Stimulated activated CD4-positive, alpha-beta T cell treated with anti-CD3 and anti-CD28 coated beads, Interleukin-1b, Interleukin-23, amount 100 ng/mL, for 24 hours (primary cell): ENCODE measurements at places on chromosomes 7 and 10.

DNA sequence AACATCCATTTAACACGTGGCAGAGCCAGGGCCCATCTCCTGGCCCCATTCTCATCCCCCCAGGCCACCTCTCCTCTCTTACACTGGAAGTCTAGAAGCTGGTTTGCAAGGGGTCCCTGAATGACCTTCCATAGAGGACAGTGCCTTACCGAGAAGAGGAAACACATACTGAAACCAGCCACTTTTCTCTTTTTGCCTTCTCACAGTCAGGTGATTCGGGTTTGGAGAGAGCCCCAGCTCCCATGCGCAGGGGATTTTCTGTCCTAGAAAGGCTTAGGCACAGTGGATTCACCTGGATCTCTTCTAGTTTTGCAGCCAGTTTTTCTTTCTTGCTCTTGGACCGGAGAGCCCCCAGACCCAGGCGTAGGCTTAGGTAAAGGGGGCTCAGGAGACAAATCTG is 334.1 kb upstream of the C7orf33 start:
- no peak for DNase-seq

GRCh38 chr7:69276011-69276729 is 322.1 kb upstream of the AUTS2 start:
- no peak for DNase-seq

GRCh38 chr7:83053965-83054364 is 108.7 kb downstream of the PCLO start:
- DNase-seq: no peak

- DNase-seq: no peak
Measured at GRCh38 chr7:82729172-82730030, 285.8 kb upstream of the CACNA2D1 start.

- no peak for DNase-seq
Measured at GRCh38 chr7:20895563-20895962, 108.9 kb upstream of the SP8 start.

- DNase-seq: no peak
Measured at GRCh38 chr10:62578301-62578700, 204.1 kb downstream of the ZNF365 start.

DNA sequence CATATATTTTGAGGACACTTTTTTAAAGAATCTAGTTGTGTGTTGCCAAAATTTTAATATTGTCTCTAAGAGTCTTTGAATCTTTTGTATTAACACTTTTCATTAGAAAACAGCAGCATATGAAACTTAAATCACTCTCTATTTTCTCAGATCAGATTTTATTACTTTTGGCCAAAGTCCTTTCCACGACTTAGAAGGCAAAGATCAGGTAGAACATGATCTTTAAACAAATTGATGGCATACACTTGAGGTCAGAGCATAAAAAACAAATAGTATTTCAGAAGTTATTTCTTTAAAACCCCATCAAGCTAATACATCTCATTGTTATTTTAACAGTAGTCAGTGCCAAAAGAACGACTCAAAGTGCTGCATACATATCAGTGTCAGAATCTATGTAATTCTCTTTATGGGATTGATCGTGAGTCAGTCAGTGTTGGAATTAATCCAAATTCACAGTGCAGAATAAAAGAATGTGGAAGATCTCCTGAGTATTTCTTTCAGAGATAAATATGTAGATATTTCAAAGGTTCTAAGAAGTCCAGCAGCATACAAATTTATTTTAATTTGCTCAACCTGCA is 9.6 kb upstream of the AGMO start:
- DNase-seq: no peak

DNA sequence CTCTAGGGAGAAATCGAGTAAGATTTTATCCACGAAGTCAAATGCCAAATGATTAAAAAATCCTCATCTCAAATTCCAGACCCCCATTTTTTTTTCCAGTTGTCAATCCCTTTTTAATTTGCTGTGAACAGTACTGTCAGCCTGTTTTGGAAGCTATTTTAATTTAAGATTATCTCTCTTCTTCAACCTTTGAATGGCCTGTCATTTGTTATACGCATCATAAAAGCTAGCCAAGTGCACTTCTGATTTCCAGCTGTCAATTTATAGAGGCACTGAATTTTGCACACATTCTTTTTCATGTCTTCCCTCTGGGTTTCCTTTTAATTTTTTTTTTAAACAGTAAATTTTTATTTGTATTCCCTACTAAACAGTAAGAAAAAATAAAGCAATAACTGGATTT is 336.4 kb upstream of the HGF start:
- no peak for DNase-seq

DNA sequence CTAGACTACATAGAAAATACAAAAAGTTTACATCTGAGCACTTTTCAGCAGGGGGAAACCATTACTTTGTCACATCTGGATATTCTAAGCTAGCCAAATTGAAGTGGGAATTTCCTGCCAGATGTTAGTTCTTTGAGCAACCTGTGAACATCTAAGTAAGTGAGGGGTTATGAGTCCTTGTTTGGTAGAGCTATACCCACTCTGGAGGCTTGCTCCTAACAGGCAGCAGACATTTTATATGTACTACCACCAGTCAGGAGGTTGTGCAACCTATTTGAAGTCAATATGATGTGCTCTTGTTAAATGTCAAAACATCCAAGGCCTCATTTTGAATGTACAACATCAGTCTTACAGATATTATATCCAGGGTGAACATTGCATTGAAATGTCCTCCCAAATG is 143.3 kb upstream of the KAT6B start:
- DNase-seq: no peak

DNA sequence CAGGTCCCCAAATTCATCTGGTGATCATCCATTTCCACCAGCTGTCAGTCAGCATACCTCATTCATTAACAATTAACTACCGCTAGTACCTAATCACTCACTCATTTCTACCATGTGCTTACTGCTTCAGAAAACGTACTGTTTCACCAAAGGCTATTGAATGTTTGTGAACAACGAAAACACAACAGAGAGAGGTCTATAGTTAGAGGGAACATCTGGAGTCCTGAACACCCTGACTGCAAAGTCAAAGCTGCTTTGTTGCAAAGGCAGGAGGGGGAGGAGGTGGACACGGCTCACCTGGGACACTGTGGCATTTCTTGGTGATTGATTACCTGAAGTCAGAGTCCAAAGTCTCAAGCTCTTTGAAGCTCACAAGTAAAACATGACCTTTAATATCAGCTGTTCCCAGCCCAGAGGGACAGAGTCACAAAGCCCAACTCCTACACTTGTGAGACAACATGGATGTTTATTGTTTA is 342.3 kb upstream of the ADARB2 start:
- DNase-seq: no peak

DNA sequence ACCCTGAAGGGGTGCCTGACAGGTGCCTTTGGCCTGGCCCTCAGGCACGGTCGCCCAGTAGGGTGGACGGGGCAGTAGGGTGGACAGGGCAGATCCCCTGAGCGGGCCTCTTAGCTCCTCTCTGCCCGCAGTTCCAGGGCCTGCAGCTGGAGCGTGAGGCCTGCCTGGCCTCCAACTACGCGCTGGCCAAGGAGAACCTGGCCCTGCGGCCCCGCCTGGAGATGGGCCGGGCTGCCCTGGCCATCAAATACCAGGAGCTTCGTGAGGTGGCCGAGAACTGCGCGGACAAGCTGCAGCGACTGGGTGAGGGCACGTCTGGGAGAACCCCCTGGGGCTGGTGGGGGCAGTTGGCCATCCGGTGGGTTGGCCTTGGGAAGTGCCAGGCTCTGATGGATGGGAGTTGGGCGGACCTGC is 1.7 kb downstream of the VPS37D start:
- no peak for DNase-seq

DNA sequence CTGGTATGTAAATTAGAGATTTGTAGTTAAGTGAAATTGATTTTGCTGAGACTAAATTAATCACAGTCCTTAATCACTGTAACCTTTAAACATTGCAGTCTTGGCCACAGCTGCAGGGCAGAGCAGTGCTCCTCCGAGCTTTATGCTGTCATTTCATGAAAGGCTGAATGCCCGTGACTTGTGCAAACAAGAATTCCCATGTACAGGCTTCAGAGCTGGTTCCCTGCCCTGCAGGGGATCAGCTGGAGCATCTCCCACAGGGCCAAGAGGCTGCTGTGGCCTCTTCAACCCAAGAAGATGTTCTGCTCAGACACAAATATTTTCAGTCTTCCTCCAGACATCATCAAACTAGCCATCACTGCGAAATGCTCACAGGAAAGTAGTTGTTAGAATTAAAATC is 419.1 kb downstream of the AUTS2 start:
- DNase-seq: no peak

- no peak for DNase-seq
Measured at GRCh38 chr7:22425361-22425760, 68.4 kb upstream of the RAPGEF5 start.

DNA sequence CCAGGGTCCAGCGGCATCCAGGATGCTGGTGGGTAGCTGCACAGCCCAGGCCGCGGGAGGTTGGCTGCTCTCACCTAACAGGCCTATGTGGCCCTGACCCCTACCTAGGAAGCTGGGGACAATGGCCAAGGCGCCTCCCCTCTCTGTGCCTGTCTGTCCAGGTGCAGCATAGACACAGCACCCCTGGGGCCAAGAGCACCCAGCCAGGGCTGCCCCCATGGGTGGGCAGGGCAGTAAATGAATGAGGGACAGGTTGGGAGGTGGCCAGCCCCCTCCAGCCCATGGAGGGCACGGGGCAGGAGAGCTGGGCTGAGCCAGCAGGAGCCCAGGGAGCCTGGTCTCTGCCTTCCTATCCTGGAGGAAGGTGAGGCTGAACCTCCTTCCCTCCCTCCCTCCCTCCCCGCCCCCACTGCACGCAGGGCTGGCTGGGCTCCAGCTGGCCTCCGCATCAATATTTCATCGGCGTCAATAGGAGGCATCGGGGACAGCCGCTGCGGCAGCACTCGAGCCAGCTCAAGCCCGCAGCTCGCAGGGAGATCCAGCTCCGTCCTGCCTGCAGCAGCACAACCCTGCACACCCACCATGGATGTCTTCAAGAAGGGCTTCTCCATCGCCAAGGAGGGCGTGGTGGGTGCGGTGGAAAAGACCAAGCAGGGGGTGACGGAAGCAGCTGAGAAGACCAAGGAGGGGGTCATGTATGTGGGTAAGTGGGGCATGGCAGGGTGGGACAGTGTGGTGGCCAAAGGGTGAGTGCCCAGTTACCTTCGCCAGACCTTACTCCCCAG is at the start of gene SNCG:
Gene SNCG (plus strand): TSS at position 484 of the 785 bp plus-strand sequence. CDS start 99 bp downstream, at position 583.
- DNase-seq: no peak

DNA sequence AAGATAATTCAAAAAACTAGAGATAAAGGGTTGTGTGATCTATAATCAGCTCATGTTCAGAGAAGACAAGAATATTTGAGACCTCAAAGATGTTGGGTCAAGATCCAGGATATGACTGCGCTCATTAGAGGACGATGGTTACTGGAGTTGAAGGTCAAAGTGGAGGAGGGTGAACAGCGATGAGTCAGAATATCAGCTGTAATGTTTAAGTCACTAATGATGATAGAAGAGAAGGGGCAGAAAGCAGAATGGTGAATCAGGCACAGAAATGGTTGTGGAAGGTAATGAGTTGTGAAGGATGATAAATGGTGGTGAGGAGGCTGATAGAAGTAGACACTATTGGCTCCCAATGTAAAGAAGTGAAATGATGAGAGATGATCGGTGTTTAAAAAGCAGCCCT is 540.3 kb downstream of the INHBA start:
- no peak for DNase-seq

DNA sequence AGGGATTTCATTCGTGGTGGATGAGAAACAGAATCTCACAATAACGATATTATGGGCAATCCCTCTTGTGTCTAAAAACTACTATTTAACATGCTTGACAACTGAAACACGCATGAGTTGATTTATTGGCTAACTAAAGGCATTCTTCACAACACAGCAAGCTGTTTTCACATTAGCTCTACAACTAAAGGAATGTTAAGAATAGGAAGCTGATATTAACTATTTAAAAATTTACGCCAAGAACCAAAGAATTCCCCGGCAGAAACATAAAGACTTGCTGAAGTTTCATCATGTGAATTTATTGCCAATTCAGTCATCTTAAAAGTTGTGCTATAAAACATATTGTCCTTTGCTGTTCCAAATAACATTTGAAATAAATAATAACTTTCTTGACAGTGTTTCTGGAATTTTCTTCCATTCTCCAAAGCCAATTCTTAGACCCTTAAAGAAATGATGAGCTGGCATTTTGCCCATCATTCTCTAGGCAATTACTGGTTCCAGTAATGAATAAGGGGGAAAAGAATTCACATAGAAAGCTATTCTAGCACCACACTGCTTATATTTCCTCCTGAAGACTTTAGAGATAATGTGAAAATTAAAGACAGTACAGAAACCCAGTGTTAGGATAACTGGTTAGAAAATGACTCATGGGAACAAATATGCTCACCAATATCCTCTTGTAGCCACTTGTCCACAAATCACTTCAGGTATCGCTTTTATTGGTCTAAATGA is 233.1 kb downstream of the PARD3 start:
- no peak for DNase-seq

DNA sequence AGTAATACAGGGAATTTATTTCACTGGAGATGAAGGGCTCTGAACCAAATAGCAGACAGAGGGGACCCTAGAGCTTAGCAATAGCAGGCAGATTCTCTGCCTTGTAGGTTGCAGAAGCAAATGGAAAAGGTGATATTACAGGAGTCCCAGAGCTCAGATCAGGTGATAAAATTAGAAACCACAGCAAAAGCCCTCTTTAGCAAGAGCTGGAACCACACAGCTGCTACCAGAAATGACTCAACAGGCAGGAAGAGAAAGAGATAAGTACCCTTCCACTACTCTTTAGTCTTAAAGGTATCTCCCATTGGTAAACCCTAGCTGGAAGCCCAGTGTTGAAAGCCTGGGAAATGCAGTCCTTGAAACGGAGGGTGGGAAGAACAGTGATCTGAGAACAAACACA is 535.6 kb upstream of the GHITM start:
- no peak for DNase-seq

- no peak for DNase-seq
Measured at GRCh38 chr7:151851782-151852181, 25.1 kb downstream of the PRKAG2 start.

- DNase-seq: no peak
Measured at GRCh38 chr10:72736828-72737220, 44.9 kb downstream of the MCU start.

DNA sequence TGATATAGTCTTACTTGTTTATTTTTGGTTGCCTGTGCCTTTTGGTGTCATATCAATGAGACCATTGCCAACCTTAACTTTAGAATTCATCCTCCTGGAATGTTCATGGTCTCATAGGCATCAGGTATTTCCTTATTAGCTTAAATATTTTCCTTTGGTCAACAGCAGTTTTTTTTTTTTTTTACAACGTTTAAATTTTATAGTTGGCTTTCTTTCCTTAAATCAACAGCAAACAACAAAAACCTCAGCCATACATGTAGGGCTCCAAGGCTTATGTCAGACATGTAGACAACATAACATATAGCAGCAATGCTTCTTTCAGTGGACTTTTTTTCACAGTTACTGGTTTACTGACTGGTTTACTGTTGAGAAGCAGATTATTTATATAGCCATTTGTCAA is 22.7 kb downstream of the ENTPD7 start:
- no peak for DNase-seq

GRCh38 chr7:13829231-13829630 is 160.2 kb downstream of the ETV1 start:
- no peak for DNase-seq

DNA sequence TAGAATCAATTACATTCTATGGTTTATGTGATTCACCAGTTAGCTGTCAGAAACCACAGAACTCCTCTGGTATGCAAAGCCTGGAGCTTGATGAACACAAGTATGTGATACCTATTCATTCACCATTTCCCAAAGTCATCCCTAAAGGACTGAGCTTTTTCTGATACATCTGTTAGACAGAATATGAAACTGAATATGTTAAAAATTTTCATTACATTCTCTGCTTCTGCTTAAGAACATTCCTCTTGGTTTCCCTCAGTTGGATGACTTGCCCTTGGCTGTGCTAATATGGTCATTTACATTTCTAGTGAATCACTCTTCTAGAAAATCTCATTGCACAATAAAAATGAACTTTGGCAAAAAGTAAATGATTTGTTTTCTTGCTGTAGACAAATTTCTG is 10.8 kb upstream of the PON1 start:
- no peak for DNase-seq
